Mucosa of gallbladder (tissue), 1 donor: ENCODE measurements at places on chromosomes 4 and X. TPM values are rescaled to one million over a fixed set of nuclear protein-coding genes. Genes with fewer than 3 reads are reported as not detected.

DNA sequence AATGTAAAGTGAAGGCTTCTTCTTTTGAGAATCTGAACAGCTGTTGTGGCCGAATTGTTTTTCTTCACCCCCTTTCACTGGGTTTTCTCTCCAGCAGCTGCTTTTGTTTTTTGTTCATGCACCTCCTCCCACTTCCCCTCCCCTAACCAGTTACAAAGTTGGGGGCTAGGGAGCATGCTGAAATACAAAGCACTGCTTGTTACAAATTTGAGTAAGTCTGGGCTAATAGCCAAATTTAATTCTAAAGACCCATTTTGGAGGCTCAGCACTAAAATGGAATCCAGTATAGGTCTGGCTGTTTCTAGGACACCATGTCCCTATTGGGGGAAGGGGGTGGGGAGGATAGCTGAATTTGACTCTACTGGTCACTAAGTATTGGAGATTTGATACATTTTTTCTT, 89.2 kb upstream of the GPM6B start:
- no peak for DNase-seq

- DNase-seq: no peak
These were observed 13.6 kb downstream of the OTC start for GRCh38 chrX:38365954-38366353.

DNA sequence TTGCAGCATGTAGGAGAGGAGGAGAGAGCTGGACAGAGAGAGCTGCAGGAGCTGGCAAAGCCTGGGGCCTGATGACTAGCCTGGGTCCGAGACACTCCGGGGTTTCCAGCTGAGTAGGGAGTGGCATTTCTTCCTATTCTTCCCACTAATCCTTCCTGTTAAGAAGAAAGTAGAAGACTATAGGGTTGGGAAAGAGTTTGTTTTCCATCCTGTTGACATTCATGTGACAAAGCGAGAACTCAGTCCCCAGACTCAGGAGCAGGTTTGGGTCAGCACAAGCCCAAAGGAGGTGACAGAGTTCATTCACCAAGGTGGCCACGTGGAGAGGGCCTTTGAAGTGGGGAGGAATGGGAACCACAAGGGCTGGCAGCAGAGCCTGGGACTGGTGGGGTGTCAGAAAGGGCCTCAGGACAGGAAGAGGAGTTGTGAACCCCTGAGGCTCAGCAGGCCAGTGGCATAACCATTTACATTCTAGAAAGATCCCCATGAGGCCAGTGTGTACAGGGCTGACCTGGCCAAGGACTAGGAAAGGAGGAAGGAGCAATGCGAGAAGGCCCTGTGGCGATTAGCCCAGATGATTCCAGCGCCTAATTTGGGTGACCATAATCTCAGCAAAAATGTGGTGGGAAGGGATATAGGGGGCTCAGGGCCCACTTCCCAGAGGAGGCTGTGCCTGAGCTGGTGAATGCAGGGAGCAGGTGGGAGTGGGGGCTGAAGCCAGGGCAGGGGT, 3.3 kb upstream of the HAUS3 start:
- DNase-seq: no peak

TGIF2LX gene
- total RNA-seq: not detected

DNA sequence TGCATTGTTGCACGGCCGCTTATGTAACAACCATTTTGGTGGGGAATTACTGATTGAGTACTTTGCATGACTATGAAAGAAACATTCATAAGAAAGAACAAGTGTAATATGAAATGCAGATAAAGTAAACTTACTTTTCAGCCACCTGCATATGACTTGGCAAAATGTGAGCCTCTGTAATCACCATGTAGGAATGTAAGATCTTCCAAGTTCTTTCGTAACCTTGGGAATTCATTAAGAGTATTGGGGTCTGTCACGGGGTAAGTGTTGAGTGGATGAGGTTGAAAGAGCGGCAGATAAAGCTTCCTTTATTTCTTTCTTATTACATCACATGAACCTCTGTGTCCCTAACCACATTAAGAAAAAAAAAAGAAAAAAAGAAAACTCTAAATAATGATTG, 348.5 kb upstream of the NR3C2 start:
- DNase-seq: no peak
